ENCODE measurements at places on chromosomes 4 and X. TPM values are rescaled to one million over a fixed set of nuclear protein-coding genes. Genes with fewer than 3 reads are reported as not detected.
A peak's percentile ranks its signal among the peaks of the same experiment; 100 is the strongest.

DNA sequence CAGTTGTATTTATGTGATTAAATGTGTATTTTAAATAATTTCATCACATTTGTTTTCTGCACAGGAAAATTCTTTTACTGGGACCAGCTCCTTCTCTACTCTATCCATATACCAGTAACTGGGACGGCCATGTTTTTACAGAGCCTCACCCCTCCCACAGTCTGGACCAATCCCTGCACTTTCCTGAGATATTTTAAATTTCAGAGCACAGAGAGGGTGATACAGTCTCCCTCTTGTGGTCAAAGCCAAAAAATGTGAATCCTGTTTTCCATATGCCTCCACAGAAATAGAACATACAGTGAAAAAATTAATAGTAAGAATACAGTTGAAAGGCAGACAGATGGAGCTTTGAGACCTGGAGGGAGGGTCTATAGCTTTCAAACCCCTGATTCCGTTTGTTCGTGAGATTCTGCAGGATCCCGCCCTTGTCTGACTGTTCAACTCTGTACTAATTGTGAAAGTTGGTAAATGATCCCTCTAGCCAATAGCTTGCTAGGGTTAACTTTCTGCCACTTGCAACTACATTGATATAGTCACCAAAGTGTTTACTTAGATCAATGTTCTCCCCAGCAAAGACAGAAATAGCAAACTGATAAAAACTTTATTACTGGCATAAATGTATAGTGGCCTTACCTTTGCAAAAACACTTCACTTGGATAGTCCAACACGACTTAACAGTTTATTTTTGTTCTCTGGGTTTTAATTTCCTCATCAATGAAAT is 172.2 kb downstream of the PPARGC1A start:
- no peak for DNase-seq

The EDA gene
- total RNA-seq = not detected

DNA sequence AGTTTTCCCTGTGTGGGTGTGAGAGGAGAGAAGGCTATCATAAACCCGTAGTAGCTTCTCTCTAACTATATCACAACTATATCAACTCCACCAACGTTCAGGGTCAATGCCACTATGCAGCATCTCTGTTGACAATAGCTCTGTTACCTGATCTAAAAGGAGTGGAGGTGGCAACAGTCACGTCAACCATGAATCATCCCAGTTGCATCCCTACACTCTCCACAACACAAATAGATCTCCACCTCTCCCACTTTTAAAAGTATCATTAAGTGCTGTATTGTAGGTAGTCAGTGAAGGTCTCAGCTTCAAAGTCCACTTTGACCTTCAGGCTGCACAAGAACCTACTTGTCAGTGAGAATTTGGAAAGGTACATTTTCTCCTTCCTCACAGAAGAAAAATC is 600.5 kb upstream of the GRIA3 start:
- no peak for DNase-seq

The PASD1 gene
- total RNA-seq = not detected

The CYTL1 gene
- total RNA-seq = 0.76 TPM

DNA sequence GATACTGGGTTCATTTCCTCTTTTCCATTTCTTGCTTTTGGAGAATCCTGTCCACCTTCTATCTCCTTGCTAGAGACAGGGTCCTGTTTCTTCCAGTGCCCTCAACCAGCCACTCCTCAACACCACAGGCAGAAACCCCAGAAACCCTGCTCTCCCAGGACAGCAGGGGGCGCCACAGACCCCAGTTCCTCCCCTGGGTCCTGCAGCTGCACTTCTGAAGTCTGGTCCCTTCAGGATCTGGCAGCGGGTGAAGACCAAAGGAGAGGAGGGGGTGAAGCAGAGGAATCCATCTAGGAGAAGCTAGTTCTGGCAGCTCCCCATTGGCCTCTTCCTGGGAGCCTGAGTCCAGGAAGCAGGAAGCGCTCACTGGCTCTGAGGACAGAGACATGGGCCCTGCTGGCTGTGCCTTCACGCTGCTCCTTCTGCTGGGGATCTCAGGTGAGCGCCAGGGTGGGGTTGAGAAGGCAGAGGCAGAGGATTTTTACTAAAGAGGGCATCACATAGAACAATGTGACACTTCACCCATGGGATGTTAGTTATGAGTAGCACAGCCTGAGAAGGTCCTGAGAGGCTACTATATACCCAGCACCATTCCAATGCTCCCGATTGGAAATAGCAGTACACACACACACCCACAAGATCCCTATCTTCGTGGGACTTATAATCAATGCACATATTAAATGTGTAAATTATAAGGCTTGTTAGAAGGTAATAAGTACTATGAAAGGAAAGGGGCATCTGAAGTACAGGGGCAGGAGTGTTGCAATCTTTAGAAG is at the start of gene PRSS48:
Gene PRSS48 (plus strand): TSS at position 375 of the 776 bp plus-strand sequence. CDS start 12 bp downstream, at position 387.
- DNase-seq = peak; percentile 49

DNA sequence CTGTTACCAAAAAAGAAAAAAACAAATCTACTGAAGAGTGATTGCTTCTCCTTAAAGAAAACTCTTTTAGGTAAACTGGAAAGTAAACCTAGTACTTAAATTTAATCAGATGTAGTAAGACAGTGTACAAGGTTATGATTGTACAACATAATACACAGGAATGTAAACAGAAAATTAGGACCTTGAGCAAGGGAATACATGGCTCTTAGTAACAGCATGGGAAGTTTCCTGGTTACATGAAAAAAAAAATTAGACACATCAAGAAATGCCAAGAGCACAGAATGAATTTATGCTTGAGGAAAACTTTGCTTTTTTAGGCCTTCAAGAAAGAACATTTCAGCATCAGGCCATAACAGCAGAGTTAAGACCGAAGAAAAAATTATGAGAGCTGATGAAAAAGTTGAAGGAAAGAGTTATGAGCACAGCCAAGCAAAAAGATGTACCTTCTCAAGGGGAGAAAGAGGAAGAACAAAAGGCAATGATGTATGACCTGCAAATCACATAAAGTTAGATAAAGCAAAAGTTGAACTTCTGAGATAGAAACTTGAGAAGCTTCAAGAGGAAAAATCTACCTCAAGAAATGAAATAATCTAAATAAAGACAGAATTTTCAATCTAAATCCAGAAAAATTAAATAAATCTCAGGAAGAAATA is 311.6 kb downstream of the GALNTL6 start:
- DNase-seq = no peak

DNA sequence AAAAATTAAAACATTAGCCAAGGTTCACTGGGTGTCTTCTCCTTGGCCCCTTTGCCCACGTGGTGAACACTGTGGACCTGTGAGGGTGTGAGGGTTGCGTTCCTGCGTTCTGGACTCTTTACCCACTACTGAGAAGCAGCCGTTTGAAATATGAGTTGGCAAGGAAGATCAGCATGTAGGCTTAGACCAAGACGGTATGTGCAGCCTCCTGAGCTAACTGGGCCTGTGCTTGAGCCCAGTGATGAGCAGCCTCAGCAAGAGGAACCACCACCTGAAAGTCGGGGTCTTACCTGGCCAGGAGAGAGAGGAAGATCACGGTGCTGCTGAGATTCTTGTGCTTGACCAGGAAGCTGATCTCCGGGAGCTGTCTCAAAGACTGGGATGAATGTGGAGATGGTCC is 19.5 kb downstream of the RGS12 start:
- no peak for DNase-seq

The ARAP2 gene
- total RNA-seq = not detected

DNA sequence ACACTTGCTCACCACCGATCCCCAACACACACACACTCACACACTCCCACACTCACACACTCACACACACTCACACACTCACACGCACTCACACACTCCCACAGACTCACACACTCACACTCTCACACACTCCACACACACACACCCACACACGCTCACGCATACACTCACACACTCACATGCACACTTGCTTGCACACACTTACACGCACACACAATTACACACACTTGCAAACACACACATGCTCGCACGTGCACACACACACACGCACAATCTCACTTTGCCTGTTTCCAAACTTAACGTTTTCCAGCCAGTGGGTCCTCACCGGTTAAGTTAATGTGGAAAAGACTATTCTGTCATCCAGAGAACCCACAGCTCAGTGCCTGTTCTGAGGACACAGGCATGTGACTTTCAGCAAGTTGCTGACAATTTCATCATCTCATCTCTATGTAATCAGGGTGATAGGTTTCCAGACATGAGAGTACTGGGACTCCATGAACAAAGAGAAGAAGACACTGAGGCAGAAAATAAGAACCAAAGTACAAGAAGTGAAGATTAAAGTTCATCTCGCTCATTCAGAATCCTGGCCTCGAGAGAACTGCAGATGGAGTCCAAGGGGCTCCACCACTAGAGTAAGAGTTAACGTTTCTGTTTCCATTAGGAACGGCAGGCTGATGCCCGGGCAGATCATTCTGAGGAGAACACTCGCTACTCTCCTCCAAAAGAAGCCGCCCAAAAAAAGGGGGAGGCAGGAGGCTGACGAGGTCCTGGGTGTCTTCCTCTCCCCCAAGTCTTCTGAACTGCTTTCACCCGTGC is 153.2 kb upstream of the FRG1 start:
- DNase-seq = no peak

The TCP11X2 gene
- not detected for total RNA-seq

The VCX2 gene
- not detected for total RNA-seq

GRCh38 chrX:15816886-15817285 is 26.6 kb downstream of the ZRSR2 start:
- peak; percentile 35 for DNase-seq

DNA sequence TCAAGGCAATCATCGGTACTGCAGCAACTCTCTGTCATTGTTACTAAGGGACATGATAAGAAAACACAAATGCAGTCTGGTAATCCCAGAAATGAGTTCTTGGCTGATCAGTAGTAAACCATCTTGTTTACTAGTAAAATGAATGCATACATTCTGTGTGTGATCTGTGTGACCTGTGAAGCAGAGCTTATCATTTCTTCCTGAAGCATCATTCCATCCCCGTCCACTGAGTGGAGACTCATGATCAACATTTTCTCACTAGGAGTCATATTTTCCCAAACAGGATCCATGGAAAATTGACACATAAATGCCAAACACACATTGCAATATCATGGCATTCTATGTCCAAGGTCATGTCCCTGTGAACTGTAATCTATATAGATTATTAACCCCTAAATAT is 226.1 kb downstream of the ANKRD50 start:
- DNase-seq = no peak

GRCh38 chr4:73705721-73706120 is 34.6 kb upstream of the CXCL8 start:
- DNase-seq = no peak

DNA sequence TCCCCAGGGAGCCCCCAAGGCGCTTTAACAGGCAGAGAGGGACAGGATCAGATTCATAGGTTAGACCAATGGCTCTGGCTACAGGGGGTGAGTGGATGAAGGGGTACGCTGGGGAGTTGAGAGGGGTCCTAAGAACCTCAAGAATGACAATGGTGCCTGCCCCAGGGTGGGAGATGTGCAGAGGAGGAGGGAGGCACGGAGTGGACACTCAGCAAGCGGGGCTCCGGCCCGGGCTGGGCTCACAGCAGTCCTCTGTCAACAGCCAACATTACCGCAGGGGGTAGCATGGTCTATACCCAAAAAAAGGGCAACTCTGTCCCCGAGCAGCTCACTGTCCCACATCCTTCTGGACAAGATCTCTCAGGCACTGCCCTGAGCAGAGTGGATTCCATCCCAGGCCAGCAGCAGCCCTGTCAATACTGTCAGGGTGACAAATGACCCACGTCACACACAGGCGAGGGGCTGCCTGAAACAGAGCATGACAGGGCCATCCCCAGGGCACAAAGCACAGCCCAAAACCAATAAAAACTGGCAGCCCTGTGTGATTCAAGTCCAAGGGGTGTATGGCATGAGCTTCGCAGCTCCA is 47.7 kb upstream of the PPP2R2C start:
- DNase-seq = no peak

- peak; percentile 43 for DNase-seq
These were observed 65.3 kb downstream of the CLNK start for GRCh38 chr4:10619220-10619619.

DNA sequence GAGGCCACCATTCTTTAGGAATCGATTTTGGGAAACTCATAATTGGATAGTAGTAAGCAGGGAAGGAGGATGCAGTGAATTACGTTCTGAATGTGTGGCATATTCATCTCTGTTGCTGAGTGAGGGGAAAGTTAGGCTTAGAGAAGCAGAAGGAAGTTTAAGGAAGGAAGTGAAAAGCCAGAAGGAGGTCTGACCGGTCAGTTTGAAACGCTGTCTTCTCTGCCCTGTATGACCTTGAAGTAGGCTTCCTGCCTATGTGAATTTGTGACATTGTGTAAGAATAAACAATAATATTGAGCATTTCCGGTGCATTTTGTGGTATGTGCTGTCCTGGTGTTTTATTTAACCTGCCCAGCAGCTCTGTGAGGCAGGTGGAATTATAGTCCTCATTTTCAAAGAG is 67.3 kb downstream of the PDLIM5 start:
- no peak for DNase-seq

DNA sequence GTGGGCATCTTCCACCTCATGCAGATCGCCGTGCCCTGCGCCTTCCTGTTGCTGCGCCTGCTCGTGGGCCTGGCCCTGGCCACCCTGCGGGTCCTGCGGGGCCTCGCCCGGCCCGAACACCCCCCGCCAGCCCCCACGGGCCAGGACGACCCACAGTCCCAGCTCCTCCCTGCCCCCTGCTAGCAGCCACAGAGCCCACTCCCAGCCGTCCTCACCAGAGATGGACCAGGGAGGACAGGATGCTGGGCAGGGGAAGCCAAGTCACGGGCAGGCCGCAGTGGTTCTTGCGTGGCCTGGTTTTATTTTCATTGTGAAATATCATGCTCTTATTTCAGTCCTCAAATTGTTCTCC is 15.1 kb downstream of the DGKQ start:
- no peak for DNase-seq

The GUCY1B1 gene
- total RNA-seq = 1.0 TPM

The RS1 gene
- 0.05 TPM for total RNA-seq

DNA sequence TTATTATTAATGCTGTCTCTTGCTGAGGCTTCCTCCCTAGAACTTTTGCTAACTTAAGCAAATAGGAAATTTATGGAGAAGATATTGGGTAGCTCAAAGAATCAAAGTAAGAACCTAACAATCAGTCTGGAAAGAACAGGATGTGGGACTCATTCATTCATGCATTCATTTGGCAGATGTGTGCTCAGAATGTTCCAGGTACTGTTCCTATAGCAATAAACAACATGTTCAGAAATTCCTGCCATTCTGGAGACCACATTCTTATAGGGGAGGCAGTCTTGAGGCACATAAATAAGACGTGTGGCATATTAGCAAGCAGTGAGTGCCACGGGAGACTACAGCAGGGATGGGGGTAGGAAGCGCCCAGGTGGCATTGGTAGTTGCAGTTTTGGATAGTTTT is 5.0 kb downstream of the GRK4 start:
- DNase-seq = no peak

DNA sequence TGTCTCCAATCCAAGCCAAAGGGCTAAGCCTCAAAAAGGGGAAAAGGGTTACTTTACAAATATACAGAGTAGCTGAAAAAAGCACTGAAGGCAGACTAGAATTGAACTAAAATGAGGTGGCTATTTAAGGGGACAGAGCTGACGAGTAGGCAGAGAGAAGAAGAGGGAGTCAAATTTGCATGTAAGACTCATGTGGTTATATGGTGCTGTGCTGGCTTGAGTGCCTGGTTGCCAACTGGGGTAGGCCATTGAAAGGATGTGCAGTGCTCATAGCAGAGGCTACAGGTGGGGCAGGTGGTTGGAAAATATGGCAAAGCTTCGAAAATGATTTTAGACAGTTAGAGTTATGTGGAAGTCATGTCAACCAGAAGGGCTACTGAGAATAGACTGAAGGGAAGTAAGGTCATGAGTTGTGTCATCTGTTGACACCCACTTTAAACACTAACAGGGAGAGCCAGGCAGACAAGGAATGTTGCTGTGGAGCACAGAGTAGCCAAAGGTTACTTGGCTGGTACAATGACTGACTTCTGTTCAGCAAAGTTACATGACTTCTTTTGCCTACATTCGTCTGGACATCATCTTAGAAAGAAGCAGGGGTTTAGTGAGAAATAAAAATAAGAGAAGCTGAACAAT is 1210.4 kb downstream of the ADGRL3 start:
- DNase-seq = no peak

Data from SJSA1 (cell line).